ENCODE measurements at places on chromosomes 1 and 21.

- no peak for DNase-seq
These were observed 25.1 kb downstream of the SHCBP1L start for GRCh38 chr1:182927693-182928433.

GRCh38 chr1:2155788-2156187 is 38.8 kb downstream of the FAAP20 start:
- DNase-seq, result no peak

GRCh38 chr1:235918032-235918431 is 51.3 kb upstream of the LYST start:
- no peak for DNase-seq

GRCh38 chr1:21783679-21784603 is 992 bp upstream of the USP48 start:
- DNase-seq, result no peak

DNA sequence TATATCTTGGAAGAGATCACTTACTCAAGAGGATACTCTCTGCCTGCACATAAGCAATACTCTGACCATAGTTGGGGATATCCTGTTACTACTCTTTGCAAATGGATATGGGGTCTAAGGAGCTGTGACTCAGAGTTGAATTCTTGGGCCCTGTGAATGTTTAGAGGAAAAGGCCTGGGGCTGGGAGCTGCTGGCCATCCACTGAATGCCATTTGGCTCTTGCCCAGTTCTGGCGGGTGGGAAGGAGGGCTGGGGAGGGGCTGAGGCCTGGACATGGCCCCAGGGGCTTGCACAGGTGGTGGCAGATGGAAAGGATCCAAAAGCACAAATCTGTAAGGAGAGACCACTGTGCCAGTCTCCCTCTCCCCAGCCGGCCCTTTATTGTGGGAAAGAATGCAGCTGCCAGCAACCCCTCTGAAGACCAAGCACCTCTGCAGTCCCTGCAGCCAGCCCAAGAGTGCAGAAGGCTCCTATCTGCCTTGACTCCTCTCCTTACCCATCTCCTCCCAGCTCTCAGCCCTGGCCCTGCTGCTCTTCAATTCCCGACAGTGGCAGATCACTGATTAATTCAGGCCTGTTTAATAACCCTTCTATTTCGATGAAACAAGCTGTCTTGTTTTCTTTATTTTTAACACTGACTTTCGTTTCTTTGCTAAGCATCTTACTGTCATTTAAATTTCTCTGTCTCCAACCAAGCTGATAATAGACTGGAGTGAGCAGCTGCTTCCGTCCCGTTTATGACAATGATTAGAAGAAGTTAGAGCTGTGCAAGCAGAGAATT is 12.1 kb downstream of the PLXNA2 start:
- no peak for DNase-seq

GRCh38 chr1:236761397-236762132 is 33.5 kb upstream of the MTR start:
- no peak for DNase-seq

GRCh38 chr1:939511-940106 is 15.9 kb downstream of the SAMD11 start:
- no peak for DNase-seq

- DNase-seq, result no peak
These were observed 143.5 kb downstream of the AKT3 start for GRCh38 chr1:243706563-243706962.

DNA sequence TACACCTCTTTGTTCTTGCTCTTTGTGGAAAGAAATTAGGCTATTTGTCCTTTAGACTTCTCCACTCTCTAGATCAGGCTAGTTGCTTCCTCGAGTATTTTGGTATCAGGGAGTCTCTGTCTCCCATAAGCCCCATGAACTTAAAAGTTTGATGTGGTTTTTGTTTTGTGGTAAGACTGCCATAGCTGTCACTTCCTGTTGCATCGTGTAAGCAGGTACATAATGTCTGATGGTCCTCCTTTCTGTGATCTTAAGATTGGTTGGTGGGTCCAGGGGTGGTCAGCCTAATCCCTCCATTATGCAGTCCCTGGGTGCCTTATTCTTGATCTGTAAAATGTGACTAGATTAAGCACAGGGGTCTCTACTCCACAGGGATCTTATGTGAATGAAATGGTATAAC is 23.1 kb downstream of the CD53 start:
- no peak for DNase-seq

DNA sequence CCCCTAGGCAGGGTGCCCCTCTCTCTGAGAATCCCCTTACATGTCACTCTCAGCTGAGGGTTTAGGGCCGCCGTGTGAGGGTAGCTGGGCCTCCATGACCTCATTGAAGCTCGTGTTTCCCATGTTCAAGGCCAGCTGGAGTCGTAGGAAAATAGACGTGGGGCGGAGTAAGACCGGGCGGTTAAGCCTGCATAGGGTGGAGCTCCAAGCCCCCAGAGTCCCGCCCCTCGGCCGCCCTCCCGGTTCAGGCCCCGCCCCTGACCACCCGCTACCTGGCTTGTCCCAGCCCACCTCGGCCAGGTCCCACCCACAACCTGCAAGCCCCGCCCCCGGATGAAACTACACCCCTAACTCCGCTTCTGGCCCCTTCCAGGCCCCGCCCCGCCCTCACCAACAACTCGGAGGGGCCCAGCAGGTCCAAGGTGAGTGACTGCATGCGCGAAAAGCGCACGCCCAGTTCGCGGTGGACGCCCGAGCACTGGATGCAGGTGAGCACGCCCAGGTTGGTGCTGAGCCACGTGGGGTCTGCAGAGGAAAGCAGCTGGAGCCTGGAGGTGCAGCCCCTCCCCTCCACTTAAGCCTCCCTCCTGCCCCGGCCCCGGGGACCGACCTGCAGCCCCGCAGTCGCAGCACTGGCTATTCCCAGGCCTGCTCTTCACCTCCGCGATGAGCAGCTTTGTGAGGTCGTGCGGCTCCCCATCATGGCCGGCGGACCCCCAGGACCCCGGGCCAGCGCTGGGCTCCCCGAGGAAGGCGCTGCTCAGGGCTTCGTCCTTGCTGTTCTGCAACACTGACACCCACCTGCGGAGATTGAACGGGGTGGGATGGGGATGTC is 12.2 kb upstream of the TCEA3 start:
- no peak for DNase-seq

DNA sequence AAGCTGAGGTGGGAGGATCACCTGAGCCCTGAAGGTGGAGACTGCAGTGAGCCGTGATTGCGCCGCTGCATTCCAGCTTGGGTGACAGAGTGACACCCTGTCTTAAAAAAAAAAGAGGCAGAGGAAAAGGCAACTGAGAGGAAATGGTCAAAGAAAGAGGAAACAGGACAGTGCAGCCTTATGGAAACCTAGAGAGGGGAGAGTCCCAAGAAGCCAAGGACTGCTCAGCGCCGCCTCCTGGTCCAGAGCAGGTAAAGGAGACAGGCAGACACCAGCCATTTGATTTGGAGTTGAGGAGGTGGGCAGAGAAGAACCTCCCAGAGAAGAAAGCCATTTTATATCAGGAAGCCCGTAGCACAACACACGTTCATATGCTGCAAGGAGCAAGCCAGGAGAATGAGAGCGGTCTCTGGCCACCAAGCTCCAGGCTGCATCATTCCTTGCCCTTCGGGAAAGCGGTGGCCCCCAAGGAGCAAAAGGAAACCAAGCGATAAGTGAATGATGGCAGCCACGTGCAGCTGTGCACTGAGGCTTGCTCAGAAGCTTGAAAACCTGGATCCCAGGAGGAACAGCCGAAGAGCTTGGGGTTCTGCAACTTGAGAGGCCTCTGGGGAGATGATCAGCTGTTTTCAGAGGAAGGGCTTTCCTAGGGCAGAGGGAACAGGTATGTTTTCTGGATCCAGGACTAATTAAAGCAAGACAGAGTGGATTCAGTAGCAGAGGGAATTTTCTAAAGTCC is 33.7 kb downstream of the LRRC42 start:
- DNase-seq, result no peak

- no peak for DNase-seq
These were observed 876 bp downstream of the KCNJ15 start for GRCh38 chr21:38257667-38258066.

- DNase-seq, result no peak
These were observed 50.0 kb upstream of the TENT5C start for GRCh38 chr1:117555806-117556205.
